NCI-H446 (cell line): ENCODE measurements at places on chromosomes 16 and 17.

- DNase-seq: peak; percentile 74
These were observed 79.0 kb downstream of the RPA1 start for GRCh38 chr17:1908699-1909309.

DNA sequence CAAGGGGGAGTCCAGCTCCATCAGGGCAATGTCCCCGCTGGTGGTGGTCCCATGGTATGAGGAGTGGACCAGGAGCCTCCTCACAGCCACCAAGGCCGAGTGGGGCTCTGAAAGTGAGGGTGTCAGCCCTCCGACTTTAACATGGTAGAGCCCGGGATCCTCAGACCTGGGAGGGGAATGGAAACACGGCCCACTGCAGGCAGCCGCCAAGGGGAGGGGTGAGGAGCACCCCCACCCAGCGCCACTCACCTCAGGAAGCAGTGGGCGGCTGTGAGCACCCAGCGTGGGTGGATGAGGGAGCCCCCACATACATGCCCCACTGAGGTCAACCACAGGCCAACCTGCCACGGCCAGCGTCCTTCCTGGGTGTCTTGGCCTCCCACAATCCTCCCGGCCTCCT lies 10.8 kb downstream of the ZG16B start:
- no peak for DNase-seq

- DNase-seq: no peak
These were observed 24.0 kb downstream of the DUSP14 start for GRCh38 chr17:37513711-37514110.

- no peak for DNase-seq
These were observed 22.8 kb downstream of the TEX2 start for GRCh38 chr17:64240261-64240740.

- no peak for DNase-seq
These were observed 20.3 kb downstream of the MEOX1 start for GRCh38 chr17:43641416-43641815.

- peak; percentile 25 for DNase-seq
These were observed 38.2 kb upstream of the PIRT start for GRCh38 chr17:10875984-10876555.

GRCh38 chr16:75230471-75231110 lies 11.8 kb downstream of the CTRB1 start:
- no peak for DNase-seq

GRCh38 chr17:42428141-42428944 lies 5.3 kb upstream of the CAVIN1 start:
- DNase-seq: peak; percentile 60

- no peak for DNase-seq
These were observed 217.3 kb downstream of the RAB11FIP4 start for GRCh38 chr17:31608659-31609254.

- DNase-seq: no peak
These were observed 3.6 kb downstream of the APOBR start for GRCh38 chr16:28497861-28498599.

DNA sequence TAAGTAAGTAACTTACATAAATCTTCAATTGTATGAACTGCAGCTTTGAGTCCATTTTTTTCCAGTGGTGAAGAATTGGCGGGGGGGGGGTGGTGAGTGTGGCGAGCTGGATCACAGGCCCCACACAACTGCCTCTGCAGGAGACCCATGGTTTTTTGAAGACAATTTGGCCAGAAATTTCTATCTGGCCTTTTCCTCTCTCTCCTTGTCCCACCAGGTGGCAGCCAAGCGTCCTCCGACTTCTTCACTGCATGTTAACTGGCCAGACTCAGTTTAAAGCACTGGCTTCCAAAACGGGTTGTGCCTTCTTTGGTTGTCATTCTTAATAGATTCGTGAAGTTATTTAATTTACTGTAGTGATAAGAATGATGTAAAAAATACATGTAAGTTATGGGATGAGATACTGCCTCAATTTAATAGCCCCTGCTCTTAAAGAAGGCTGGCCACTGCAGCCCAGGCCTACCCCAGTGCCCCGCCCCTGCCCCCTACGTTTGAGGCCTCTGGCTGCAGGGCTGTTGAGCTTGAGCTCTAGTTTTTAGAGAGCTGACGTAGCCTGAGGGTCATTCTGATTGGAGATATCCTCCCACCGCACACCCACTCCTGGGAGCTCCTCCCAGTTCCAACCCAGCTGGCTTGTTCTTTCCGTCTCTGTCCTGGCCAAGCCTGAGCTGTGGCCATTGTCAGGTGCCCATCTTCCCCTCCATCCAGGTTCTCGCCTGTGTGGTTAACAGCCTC lies 36.4 kb downstream of the AKAP1 start:
- DNase-seq: no peak

- no peak for DNase-seq
These were observed 54.0 kb downstream of the TMEM132E start for GRCh38 chr17:34633351-34633750.
